Fibroblast of gingiva (primary cell): ENCODE measurements at places on chromosomes 5 and 9.
A peak's percentile ranks its signal among the peaks of the same experiment; 100 is the strongest.

DNA sequence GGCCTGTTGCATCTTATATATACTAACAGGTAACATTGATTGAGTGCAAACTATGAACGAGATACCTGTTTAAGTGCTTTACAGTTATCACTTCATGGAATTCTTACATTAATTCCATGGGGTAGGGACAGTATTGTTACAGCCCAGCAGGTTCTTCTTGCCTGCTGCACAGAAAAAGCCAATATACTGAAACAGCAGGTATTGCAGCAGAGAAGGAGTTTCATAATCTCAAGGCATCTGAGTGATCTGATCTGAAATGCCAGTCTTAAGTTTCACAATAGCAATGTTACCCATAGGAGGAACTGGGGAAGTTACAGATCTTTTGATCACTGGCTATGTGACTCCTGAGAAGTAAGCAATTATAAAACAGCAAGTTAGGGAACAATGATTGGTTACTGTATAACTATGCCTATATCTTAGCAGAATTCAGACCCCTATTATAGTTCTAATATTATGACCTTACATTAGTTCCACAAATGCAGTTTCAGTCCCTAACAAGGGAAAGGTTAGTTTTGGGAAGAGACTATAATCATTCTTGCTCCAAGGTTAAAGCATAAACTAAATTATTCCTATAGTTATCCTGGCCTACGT lies 126.5 kb upstream of the BNC2 start:
- DNase-seq, result no peak

GRCh38 chr5:144774197-144774596 lies 603.5 kb downstream of the KCTD16 start:
- no peak for DNase-seq

DNA sequence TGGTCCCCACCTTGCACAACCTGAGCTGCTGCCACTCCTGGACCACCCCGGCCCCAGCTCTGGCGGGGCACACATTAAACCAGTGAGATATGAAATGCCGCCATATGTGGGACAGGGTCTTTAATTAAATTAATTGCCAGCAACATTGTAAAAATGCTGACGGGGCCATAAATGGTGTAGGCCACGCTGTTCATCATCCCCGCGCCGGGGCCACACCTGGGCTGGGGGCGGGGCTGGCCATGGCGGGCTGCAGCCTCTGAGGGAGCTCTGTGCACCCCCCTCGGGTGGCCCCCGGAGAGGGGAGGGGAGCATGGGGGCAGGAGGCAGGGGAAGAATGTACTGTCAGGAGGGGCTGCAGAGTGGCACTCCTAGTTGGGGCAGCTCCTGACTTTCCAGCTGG lies 41.0 kb downstream of the UNC5A start:
- no peak for DNase-seq

DNA sequence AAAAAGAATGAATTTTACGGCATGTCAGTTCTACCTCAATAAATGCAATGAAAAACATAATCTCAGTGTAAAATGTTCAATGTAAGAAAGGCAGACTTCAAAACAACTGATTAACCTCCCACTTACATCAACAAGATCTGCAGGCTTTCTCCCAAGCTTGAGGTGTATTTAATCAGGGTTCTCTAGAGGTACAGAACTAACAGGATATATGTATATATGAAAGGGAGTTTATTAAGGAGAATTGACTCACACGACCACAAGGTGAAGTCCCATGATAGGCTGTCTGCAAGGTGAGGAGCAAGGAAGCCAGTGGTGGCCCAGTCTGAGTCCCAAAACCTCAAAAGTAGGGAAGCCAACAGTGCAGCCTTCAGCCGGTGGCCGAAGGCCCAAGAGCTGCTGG lies 35.9 kb downstream of the MARCHF3 start:
- no peak for DNase-seq

- no peak for DNase-seq
Measured at GRCh38 chr5:172548311-172548731, 92.7 kb upstream of the NEURL1B start.

DNA sequence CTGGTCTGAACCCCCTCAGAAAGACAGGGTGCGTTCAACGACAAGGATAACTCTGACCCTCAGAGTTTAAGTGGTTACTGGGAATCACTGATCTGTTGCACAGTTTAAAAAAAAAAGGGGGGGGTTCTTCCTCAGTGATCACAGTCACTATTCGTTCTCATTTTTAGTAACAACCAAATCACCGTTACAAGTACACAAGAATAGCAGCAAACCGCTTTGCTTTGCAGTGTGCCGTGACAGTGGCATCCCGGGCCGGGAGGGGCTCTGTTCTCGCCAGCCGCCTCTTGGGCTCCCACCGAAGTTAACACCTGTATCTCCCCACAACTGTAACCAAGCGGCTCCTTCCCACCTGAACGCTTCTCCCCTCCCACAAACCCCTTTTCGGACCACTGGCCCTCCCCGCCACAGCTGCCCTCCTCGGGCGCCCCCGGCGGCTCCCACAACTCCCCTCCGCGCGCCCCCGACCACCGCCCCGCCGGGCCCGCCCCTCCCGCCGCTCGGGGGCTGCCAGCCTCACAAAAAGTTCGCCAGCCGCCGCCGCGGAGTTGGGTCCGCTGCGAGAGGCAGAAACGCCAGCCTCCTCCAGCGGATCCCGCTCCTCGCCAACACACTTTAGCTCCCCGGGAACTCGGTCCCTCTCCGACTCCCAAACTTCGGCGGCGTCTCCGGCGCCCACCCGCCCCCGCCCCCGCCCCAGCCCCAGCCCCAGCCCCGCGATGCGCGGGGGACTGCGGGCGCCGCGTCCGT lies 1.2 kb downstream of the SSBP2 start:
- DNase-seq, result peak; percentile 16

DNA sequence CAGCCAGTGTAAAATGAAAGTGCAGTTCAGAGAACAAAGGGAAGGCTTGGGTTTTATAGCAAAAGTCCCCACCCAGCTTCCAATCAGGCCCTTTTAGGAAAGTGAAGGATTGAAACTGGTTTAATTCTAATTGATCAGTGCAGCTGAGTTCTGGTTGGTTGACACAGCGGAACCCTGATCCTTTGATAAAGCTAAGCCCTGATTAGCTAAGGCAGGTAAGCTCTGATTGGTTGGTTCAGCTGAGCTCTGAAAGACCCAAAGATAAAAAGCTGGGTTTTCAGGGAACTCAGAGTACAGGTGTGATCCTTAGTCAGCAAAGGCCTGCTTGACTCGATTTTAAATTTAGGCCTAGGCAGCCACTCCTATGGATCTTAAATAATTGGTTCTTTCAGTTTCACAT lies 70.8 kb upstream of the PRRC1 start:
- DNase-seq, result no peak
